ENCODE measurements at places on chromosomes 6 and 20. TPM values are rescaled to one million over a fixed set of nuclear protein-coding genes. Genes with fewer than 3 reads are reported as not detected.

The TTK gene
- total RNA-seq, result 2.6 TPM

The ENPP3 gene
- total RNA-seq, result 0.50 TPM

The MTFR2 gene
- total RNA-seq, result 1.6 TPM

GRCh38 chr6:168943231-168943905 lies 310.3 kb downstream of the THBS2 start:
- DNase-seq, result no peak

DNA sequence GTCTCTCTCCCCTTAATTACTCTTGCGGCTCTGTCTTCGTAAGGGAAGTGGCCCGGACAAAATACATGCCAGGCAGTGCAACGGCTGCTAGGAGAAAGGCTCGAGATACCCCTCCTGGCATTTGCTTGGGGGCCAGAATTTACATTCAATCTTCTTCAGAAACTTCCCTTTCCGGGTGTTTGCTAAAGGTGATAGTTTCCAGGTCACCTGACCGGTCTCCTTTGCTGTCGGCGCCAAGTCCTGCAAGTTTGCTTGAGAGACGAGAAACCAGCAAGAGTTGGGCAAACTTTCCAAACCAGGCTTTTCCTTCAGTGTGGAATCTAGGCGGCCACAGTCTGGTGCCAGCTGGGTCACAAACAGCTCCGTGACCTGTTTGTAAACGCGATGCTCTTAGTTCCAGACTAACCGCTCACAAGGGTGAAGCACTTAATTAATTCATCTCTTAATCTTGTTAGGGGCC lies 563 bp upstream of the SRSF3 start:
- peak; percentile 69 for DNase-seq

GRCh38 chr6:41508479-41508878 lies 37.7 kb upstream of the FOXP4 start:
- DNase-seq, result no peak

- no peak for DNase-seq
Observed at GRCh38 chr6:4644996-4645395, 131.2 kb upstream of the CDYL start.

- no peak for DNase-seq
Observed at GRCh38 chr6:814378-815347, 121.7 kb upstream of the EXOC2 start.
